ENCODE measurements at places on chromosomes 4 and X.
A peak's percentile ranks its signal among the peaks of the same experiment; 100 is the strongest.

GRCh38 chr4:129335276-129335675, 239.3 kb downstream of the C4orf33 start:
- no peak for DNase-seq

- no peak for DNase-seq
Observed at GRCh38 chr4:86993909-86994681, 59.3 kb downstream of the AFF1 start.

DNA sequence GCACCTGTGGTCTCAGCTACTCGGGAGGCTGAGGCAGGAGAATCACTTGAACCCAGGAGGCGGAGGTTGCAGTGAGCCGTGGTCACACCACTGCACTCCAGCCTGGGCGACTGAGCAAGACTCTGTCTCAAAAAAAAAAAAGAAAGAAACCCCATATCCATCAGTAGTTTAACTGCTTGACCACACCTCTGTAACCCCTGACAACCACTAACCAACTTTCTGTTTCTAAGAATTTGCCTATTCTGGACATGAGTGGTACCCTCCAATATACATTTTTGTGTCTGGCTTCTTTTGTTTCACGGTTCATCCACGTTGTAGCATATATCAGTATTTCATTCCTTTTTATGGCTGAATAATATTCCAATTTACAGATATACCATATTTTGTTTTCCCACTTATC, 9.1 kb downstream of the PPAT start:
- no peak for DNase-seq

- DNase-seq, result peak; percentile 3
Observed at GRCh38 chrX:47539860-47540259, 21.1 kb upstream of the ARAF start.

GRCh38 chrX:3175659-3176438, 134.6 kb downstream of the ARSF start:
- no peak for DNase-seq

DNA sequence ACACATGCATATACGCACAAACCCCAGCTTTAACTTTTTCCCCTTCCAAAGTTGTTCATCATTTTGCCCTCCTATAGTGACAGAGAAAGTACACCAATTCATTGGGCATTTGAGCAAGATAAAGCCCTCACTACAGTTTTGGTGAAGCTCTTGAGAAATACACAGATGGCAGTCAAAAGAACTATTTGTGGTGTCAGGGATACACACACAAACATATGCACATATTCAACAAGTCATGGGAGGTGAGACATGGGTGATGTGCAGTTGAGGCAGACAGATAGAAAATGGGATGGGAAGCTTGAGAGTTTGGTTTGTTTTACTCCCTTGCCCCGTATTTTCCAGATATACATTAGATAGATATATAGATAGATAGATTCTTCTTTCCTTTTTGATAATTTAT, 11.8 kb upstream of the SHROOM4 start:
- DNase-seq, result no peak

DNA sequence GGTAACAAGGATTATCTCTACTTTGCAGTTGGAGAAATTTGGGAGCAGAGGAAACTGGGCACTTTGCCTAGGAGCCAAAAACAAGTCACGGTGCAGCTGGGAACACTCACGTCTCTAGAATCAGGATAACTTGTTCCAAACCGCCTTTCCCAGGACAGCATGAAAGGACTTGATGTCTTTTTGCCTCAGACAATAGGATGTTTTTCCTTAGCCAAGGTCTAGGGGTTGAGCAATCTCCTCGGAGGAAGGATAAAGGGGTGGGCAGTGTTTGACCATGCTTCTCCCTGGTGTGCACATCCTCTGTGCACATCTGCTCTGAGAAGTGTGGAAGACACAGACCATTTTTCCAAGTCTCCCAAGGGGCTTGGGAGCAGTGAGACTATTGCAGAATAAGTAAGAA, 1.7 kb upstream of the SPARCL1 start:
- DNase-seq, result peak; percentile 70

Data from umbilical cord (tissue), 2 donors.